ENCODE measurements at places on chromosomes 12 and 14.
A peak's percentile ranks its signal among the peaks of the same experiment; 100 is the strongest.

DNA sequence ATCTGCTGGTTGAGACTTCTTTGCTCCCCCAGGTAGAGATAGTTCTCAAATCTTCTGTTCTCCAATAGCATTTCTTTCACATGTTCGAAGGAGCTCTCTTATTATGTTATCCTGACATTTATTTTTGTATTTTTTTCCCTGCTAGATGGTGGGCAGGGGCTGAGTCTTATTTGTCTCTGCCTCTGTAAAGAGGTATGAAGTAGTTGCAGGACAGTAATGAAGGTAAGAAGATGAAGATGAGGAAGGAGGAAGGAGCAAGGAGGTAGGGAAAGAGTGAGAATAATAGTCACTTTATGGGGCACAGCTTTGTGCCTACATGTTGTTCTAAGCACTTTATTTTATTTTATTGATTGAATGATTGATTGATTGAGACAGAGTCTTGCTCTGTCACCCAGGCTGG lies 5.0 kb upstream of the CIROP start:
- no peak for DNase-seq

DNA sequence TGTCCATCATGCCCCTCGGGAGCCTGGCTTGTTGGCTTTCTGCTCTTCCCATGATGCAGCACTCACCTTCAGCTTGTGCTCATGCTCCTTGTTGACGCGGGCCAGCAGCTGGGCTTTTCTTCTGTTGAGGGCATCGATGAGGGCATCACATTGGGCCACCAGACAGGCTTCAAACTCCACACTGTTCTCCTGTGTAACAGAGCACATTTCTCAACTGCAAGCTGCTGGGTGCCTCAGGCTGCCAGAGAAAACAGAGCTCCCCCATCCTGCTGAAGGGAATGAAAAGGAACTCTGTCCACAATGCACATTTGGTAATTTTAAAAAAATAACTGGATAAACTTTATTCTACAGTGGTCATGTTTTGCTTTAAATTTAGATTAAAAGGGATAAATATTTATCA lies 72.1 kb downstream of the TRIM9 start:
- DNase-seq, result no peak

- DNase-seq, result no peak
Observed at GRCh38 chr12:128463881-128464280, 196.9 kb downstream of the TMEM132C start.

DNA sequence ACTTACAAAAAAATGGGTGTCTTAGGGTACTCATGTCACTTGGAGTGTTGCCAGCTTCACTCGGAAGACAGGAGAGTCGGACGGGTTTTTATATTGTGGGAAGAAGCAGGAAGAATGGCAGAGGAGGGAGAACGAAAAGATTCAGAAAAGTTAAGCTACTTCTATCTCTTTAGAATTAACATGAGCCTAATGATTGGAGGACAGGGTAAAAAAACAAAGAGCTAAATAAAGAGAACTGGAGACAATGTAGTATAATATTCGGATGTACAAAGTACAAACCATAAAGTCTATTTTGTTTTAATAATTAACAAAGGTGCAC lies 43.9 kb downstream of the EFCAB11 start:
- no peak for DNase-seq

GRCh38 chr12:124536641-124537040 lies 30.8 kb downstream of the NCOR2 start:
- DNase-seq, result no peak

- DNase-seq, result no peak
Observed at GRCh38 chr12:75765170-75766059, 254.0 kb upstream of the KRR1 start.

DNA sequence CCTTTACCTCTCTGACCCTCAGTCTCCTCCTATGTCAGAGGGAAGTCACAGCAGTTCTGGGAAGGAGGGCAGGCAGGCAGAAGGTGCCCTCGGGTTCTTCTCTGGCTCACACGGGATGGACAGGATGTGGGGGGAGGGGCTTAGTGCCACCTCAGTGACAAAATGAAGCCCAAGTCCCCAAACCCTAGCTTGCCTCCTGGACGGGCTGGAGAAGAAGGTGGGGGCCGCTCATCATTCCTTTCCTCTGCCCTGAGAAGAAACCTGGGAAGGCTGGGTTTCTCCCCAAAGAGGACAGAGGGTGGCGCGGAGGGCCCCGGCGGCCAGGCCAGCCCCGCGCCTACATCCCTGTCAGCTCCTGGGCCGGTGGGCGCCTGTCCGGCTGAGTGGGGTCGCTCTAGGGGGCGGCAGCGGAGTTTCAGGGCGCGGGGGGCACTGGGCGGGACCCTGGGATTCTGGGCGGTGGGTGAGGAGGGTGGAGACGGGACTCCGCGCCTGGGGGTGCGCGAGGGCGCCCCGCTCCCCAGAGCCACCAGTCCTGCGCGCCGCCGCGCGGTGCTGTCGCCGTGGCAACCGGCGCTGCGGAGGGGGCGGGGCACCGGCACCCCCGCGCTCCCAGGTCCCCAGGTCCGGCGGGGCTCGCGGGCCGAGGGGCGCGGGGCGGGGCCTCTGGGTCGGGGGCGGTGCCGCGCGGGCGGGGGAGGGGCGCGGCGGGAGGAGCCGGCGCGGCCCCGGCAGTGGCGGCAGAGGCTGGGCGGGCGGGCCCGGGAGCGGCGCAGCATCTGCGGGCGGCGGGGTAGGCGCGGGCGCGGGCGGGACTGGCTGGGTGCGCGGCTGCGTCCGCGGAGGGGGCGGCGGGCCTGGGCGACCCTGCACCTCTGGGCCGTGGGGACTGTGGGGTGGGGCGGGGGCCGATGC lies at the start of gene TMEM121:
Gene TMEM121 (plus strand): TSS at position 723 of the 915 bp plus-strand sequence. CDS start 2,252 bp downstream, outside the sequence.
- no peak for DNase-seq

GRCh38 chr12:61993734-61994345 lies 266.4 kb upstream of the USP15 start:
- peak; percentile 13 for DNase-seq

- DNase-seq, result no peak
Observed at GRCh38 chr12:78115889-78116288, 285.2 kb downstream of the NAV3 start.

GRCh38 chr14:61298824-61299223 lies 17.7 kb upstream of the TMEM30B start:
- DNase-seq, result no peak

- peak; percentile 77 for DNase-seq
Observed at GRCh38 chr12:58920102-58920960, at the start of gene LRIG3. Gene LRIG3, minus strand, starts transcription at chr12:58920504. Its CDS starts 269 bp downstream, at chr12:58920235.

DNA sequence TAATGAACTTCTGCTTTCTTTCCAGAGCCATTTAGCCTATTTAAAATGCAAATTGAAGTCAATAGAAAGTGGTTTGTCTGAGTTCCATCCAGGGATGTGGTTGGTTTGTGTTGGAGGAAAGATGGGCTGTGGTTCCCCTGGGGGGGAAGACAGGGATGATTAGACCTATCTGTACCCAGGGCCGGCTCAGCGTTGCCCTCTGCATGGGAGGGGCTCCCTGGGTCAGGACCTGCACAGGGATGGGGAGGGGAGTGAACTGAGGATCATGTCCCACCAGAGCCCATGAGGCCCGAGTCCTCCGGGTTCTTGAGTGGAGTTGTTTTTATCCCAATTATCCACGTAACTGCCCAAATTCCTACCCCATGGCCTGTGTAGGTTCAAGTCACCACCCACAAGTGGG lies 76.9 kb upstream of the SFSWAP start:
- DNase-seq, result no peak

GRCh38 chr12:54697851-54698250 lies 49.7 kb upstream of the DCD start:
- no peak for DNase-seq

- DNase-seq, result no peak
Observed at GRCh38 chr14:61636779-61637178, 58.5 kb upstream of the HIF1A start.

- peak; percentile 66 for DNase-seq
Observed at GRCh38 chr12:2682296-2683251, 112.2 kb upstream of the FKBP4 start.

DNA sequence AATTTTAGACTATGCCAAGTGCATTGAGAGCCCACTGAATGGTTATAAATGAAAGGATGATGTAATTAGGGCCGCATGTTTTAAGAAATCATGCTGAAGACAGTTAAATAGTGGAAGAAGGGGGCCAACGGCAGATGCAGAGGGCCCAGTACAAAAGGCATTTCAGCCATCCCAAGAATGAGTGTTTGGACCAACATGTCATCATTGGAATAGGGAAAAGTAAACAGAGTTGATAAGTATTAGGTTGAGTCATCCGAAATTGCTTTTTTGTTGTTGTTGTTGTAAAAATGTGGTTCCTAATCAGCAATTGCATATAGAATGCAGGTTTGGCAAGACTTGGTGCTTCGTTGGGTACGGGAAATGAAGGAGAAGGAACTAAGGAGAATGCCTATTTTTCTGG lies 29.5 kb downstream of the BMP4 start:
- DNase-seq, result peak; percentile 57

GRCh38 chr12:50615145-50615906 lies 110.5 kb downstream of the DIP2B start:
- no peak for DNase-seq

- DNase-seq, result no peak
Observed at GRCh38 chr14:85165094-85165493, 364.9 kb upstream of the FLRT2 start.

DNA sequence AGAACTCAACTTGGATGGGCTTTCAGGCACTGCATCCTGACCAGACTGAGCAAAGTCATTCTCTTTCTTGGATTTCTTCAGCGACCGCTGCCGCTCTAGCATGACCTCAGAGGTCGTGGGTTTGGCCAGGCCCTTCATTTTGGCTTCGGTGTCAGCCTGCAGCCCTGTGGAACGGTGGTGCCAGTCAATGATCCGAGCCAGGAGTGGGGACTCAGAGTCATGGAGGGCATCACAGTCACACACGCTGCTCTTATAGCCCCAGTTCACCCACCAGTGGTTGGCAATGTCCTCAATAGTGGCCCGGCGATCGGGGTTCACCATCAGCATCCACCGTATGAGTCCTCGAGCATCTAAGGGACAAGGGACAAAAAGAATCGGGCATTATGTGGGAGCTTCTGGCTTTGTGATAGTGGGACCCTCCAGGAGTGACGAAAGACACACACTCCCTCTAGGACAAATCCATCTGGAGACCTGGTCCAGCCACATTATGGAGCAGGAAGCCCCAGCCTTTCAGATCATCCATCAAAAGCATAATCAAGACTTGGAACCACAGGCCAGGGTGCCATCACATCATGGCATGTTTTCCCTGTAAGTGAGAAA lies 71.0 kb downstream of the NUAK1 start:
- DNase-seq, result no peak

GRCh38 chr12:82383930-82384552 lies 25.7 kb downstream of the METTL25 start:
- DNase-seq, result no peak

DNA sequence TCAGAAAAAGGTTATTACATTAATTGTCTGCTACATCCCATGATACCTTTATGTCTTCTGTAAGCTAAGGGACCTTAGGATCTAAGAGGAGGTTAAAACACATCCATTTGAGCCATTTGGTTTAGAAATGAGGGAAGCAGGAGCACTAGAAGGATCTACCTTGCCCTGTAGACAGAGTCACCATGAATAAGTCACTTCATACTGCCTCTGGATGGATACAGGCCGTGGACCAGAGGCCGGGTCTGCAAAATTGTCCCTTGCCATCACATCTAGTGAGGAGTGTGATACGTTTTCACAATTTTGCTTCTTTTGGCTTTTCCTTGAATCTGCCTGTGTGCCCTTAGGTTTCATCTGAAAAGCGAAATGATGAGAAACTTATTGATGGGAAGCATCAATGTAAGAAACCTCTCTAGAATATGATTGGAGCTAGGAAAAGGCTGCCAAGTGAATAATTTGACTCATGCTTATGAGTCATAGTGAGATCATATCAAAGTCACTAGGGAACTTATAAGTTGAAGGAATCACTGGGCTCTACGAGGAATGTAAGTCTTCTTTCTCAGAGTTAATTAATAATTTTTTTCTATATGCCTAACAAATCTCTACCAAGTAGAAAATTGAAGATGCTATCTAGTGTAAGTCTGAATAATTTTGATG lies 10.8 kb downstream of the GLRX5 start:
- peak; percentile 62 for DNase-seq

DNA sequence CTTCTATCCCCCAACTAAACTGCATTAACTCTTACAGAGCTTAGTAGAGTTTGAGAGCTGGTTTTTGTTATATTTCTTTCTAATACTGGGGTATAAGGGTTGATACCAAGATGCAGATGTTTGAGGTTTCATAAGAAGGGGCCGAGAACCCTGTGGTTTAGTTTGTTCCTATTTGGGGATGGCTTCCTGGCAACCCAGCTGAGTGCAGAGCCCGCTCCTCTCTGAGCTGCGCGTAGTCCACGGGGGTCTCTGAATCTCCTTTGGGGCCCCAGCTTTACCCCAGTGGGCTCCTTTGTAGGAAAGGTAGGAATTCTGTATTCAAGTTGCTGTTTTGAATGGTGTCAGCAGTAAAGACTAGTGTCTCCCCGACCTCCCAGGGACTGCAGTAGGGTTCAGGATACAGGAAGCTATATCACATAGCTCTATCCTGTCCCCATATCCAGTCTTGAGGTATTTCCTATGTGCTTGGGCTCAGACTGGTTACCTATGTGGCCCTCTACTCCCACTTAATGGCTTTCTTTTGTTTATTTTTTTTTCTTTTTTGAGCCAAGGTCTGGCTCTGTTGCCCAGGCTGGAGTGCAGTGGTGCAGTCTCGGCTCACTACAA lies 25.4 kb downstream of the PLXNC1 start:
- no peak for DNase-seq

- no peak for DNase-seq
Observed at GRCh38 chr12:57535764-57536596, 11.0 kb downstream of the DCTN2 start.

DNA sequence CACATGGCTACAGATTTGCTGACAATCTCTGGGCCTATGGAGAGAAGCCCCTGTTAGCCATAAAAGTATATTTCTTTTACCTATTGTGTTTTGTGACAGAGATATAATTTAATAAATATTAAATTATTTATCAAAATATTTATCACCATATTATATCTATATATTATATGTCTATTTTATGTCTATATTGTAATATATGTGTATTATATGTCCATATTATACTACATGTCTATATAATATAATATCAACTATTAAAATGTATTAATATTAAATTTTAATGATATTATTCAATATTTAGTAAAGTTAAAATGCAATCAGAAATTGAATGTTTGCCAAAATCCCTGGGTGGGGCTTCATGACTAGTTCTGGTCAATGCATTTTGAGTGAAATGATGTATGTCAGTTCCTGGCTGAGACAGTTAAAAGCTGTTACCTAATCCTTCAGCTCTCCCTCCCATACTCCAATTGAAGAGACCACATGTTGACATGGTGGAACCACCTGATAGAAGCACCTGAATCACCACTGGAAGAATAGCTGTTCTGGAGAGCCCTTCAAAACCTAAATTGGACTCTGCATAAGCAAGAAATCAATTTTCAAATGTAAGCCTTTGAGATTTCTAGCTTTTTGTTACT lies 357.3 kb upstream of the DDHD1 start:
- no peak for DNase-seq

- no peak for DNase-seq
Observed at GRCh38 chr12:24534622-24535021, 414.3 kb downstream of the BCAT1 start.

All from HTR-8/SVneo (cell line).